Kidney epithelial cell (primary cell): ENCODE measurements at places on chromosomes 16 and 17.

DNA sequence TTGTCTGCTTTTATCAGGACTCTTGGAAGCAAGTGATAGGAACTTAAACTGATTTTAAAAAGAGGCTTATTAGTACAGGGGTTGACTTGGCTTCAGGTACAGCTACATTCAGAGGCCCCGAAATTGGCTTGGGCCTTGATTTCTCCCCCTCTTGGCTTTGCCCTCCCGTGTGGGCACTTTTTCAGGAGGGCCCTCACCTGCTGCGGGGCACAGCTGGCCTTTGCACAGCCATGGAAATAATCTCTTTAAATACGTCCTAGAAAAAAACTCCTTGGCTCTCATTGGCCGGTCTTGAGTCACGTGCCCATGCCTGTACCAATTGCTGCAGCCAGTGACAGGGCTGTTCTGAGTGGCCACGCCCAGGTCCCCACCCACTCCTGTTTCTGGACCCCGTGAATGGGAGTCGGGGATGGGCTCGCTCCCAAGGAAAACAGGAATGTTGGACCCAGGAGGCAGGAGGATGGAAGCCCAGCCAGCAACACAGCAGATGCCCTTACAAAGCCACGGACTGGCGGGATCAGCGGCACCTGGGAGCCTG lies 15.0 kb downstream of the CA5A start:
- DNase-seq = no peak

DNA sequence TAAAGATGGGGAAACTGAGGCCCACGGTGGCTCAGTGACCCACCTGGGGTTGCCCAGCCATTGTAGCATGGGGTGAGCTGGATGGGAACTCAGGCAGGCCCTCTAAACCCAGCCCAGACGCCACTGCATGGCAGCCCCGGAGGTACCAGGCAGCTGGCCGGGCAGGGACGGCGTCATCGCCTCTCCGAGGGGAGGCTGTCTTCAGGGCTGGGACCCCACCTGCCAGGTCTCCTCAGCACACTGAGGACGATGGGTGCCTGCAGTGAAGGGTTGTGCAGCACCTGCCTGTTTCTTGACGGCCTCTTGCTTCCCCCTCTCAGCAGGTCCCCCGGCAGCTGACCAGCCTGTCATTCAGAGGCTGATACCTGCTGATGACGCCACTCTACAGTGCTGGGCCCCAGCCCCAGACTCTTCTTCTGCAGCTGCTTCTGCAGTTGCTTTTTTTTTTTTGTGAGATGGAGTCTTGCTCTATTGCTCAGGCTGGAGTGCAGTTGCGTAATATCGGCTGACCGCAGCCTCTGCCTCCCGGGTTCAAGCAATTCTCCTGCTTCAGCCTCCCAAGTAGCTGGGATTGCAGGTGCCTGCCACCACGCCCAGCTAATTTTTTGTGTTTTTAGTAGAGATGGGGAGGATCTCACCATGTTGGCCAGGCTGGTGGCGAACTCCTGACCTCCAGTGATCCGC lies 24.7 kb downstream of the RNF213 start:
- DNase-seq = no peak

DNA sequence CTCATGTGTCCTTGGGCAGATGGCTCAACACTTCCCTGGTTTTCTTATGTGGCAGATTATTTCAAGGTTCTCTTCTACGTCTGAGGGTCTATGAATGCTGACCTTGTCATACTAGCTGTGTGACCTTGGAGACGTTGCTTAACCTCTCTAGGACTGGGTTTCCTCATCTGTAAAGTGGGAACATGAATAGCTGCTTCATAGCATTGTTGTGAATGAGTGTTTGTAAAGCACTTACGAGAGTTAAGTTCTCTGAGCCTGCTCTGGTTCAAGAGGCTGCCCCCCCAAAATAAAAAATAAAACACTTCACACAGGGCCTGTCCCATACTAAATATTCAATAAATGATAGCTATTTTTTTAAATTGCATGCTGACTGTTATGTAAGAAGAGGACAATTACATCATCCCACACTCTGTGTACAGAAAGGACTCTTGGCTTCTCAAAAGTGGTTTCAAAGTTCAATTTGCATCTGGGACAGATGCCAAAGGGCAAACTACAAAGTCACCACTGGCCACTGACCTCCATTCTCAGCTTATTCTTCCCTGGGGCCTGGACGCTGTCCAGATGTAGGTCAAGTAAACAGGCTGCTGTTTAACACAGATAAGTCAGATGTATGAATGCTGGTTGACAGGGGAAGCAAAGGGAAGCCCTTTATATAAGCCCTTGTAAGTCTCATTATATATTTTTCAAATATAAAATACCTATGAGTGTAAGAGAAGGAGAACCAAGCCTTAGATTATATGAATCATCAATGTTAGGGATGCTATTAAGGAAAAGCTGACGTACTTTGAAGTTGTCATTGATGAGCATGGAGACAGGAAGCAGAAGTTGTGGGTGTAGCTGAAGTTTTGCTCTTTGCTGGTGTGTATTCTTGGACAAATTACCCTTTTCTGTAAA lies 15.4 kb upstream of the NDEL1 start:
- no peak for DNase-seq

DNA sequence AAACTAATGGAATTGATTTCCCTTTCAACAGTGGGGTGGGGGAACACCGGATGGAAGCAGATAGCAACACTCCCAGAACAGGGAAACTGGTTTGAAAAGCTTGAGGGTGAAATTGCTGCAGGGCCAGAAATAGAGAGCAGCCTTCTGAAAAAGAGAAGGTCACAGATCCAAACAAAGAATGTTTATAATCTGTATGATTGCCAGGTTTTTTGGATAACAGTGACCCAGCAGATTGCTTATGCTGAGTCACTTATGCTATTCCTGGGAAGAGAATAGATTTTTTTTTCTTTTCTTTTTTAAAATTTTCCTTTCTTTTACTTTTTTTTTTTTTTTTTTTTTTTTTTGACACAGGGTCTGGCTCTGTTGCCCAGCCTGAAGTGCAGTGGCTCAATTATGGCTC lies 641.3 kb downstream of the KCNJ2 start:
- no peak for DNase-seq

GRCh38 chr17:19384723-19385391 lies 2.1 kb downstream of the MFAP4 start:
- DNase-seq = no peak

- no peak for DNase-seq
These were observed 33.5 kb downstream of the SMURF2 start for GRCh38 chr17:64628641-64629040.

DNA sequence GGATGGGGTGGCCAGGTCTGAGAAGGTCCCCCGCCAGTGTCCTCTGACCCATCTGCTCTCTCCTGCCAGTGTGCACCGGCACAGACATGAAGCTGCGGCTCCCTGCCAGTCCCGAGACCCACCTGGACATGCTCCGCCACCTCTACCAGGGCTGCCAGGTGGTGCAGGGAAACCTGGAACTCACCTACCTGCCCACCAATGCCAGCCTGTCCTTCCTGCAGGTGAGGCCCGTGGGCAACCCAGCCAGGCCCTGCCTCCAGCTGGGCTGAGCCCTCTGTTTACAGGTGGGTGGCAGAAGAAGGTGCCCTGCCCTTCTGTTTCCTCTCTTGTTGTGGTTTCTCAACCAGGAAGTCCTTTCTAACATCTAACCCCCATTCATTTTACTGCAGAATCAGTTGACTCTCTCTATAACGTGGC lies 7.1 kb downstream of the ERBB2 start:
- no peak for DNase-seq

DNA sequence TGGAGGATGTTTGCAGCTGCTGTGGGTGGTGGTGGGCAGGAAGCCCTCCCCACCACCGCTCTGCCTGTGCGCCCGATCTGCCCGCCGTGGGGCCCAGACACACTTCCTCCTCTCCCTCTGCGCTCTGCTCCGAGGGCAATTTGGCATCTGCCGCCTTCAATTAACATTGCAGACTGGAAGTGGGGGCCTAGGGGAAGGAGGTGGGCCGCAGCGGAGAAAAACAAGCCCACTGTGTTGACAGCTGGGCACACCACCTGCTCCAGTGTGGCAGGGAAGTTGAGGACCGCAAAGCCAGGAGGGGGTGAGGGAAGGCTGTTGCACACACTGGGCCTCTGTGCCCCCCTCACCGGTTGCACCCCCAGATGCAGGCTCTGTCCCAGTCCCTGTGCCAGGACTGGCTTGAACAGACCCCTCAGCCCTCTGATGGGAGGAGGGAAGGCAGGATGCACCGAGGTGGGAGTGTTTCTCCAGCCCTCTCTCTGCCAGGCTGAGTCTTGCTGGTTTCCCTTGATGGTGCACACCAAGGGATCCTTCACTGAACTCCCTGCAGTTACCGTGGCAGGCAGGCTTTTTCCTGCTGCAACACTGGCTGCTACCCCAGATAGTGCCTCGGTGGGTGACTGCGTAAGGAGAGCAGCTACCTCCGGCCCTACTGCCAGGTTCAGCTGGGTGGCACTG lies 72.8 kb upstream of the MED9 start:
- DNase-seq = no peak

- DNase-seq = no peak
These were observed 557.7 kb upstream of the CDH5 start for GRCh38 chr16:65808790-65809189.

GRCh38 chr16:89576153-89577054 lies 846 bp downstream of the CPNE7 start:
- no peak for DNase-seq
